ENCODE measurements at places on chromosomes 4 and X. TPM values are rescaled to one million over a fixed set of nuclear protein-coding genes. Genes with fewer than 3 reads are reported as not detected.

The USP51 gene
- total RNA-seq, result 5.1 TPM

The GRID2 gene
- total RNA-seq, result 3.2 TPM

The RAB9B gene
- 1.9 TPM for total RNA-seq

The SGMS2 gene
- 9.2 TPM for total RNA-seq

The CLDN22 gene
- total RNA-seq, result not detected

The TMEM184C gene
- 38.7 TPM for total RNA-seq

The MECP2 gene
- total RNA-seq, result 57.8 TPM

The XAGE1B gene
- not detected for total RNA-seq

The NKX6-1 gene
- total RNA-seq, result not detected

The DMP1 gene
- total RNA-seq, result not detected

The NDST3 gene
- total RNA-seq, result 4.7 TPM

The NCAPG gene
- 13.6 TPM for total RNA-seq

The FGFR3 gene
- total RNA-seq, result 37.6 TPM

The SUPT20HL1 gene
- not detected for total RNA-seq

The UGT2B7 gene
- total RNA-seq, result not detected

The SPATA4 gene
- 0.20 TPM for total RNA-seq

The ART3 gene
- total RNA-seq, result 0.45 TPM

The RXFP1 gene
- not detected for total RNA-seq

The KCTD8 gene
- total RNA-seq, result 6.6 TPM

The UGT2B15 gene
- total RNA-seq, result 0.11 TPM

The TBX22 gene
- total RNA-seq, result 0.09 TPM

The SH3D19 gene
- total RNA-seq, result 41.2 TPM

The S100G gene
- not detected for total RNA-seq

The SMIM31 gene
- not detected for total RNA-seq

The GLRA2 gene
- total RNA-seq, result not detected

The ITIH6 gene
- not detected for total RNA-seq

The SHOX gene
- total RNA-seq, result not detected

The SSX2 gene
- not detected for total RNA-seq

The TSPAN7 gene
- 11.8 TPM for total RNA-seq

The TIMM8A gene
- total RNA-seq, result 12.2 TPM

Measured in mesothelial cell of epicardium (in vitro differentiated cells).